ENCODE measurements at places on chromosomes 4 and X.
A peak's percentile ranks its signal among the peaks of the same experiment; 100 is the strongest.

GRCh38 chr4:85399270-85399669, 75.7 kb upstream of the ARHGAP24 start:
- no peak for DNase-seq

GRCh38 chr4:78799551-78800495, 23.7 kb downstream of the BMP2K start:
- DNase-seq = no peak

- DNase-seq = no peak
These were observed 39.2 kb downstream of the BEX3 start for GRCh38 chrX:103415528-103415927.

DNA sequence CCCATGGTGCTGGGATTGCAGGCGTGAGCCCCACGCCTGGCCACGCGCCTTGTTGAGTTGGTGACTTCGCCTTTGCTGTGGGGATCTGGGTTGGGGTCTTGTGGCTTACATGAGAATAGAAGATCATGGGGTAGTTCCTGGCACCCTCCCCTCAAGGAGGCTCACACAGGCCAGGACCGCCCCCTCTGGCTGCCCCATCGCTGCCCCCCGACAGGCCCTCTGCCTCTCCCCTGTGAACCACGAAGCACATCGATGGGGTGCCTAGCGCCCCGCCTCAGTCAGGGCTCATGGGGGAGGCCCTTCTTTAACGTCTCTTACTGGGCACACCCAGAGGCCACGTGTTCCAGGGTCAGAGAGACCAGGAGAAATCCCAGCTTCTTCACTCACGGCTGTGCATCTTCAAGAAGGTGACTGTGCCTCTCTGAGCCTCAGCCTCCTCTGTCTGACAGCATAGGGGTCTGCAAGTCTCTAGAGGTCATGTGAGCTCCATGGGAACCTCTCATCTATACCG, 23.6 kb upstream of the SPON2 start:
- DNase-seq = no peak

GRCh38 chrX:49039598-49040375, 3.4 kb downstream of the TFE3 start:
- peak; percentile 46 for DNase-seq

- no peak for DNase-seq
These were observed 140.9 kb downstream of the STIM2 start for GRCh38 chr4:27001398-27002164.

DNA sequence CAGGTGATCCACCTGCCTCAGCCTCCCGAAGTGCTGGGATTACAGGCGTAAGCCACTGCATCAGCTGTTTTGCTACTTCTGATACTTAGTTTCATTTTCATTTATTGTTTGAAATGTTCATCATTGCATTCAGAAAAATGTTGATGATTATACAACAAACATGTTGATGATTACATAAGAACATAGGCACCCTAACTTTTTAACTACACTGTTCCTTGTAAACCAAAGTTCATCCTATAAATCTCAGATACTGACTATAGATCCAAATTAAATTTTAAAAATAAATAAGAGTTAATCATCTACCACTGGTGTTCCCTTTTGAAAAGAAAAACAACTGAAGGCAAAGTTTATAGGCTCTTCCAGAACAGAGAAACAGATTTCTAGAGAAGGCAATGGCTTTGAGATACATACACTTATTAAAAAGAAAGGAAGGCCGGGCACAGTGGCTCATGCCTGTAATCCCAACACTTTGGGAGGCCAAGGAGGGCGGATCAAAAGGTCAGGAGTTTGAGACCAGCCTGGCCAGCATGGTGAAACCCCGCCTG, 23.4 kb downstream of the TRIM75 start:
- no peak for DNase-seq

DNA sequence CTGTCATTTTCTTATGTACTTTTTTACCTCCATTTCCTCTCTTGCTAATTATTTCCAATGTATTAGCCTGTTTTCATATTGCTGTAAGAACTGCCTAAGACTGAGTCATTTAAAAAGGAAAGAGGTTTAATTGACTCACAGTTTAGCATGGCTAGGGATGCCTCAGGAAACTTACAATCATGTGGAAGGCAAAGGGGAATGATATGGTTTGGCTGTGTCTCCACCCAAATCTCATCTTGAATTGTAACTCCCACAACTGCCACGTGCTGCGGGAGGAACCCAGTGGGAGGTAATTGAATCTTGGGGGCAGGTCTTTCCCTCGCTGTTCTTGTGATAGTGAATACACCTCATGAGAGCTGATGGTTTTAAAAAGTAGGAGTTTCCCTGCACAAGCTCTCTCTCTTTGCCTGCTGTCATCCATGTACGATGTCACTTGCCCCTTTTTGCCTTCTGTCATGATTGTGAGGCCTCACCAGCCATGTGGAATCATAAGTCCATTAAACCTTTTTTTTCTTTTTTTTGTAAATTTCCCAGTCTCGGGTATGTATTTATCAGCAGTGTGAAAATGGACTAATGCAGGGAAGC, 870.0 kb upstream of the INTU start:
- no peak for DNase-seq

- DNase-seq = no peak
These were observed 24.4 kb upstream of the MGST2 start for GRCh38 chr4:139641218-139641617.

DNA sequence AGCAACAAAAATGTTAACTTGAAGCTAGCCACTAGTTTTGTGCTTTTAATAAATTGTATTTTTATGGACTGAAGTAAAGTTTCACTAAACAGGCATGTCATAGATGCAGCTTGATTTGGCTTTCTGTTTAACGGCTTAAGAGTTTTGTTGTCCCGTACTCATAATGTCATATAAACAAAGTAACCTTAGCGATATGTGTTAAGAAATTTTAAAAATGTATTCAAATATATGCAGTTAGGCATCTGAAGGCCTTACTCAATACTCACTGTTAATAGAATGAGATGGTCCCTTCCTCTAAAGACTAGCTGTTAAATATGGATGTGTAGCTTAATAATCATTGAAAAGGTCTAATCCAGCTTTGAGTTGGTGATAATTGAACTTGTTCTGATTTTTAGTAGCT, 1.0 kb upstream of the SCLT1 start:
- DNase-seq = no peak

DNA sequence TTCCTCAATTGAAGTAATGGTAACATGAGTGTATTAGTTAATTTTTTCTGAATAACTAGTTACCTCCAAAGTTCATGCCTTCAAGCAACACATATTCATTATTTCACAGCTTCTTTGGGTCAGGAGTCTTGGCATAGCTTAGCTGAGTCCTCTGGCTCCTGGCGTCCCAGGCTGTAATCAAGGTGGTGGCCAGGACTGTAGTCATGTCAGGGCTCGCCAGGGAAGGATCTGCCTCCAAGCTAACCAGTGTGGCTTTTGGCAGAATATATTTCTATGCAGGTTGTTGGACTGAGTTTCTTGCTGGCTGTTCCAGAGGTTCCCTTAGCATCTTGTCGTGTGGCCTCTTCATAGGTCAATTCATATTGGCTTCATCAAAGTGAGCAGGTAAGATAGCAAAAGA, 10.0 kb upstream of the HS3ST1 start:
- no peak for DNase-seq

GRCh38 chr4:42817913-42818312, 74.6 kb upstream of the GRXCR1 start:
- no peak for DNase-seq

DNA sequence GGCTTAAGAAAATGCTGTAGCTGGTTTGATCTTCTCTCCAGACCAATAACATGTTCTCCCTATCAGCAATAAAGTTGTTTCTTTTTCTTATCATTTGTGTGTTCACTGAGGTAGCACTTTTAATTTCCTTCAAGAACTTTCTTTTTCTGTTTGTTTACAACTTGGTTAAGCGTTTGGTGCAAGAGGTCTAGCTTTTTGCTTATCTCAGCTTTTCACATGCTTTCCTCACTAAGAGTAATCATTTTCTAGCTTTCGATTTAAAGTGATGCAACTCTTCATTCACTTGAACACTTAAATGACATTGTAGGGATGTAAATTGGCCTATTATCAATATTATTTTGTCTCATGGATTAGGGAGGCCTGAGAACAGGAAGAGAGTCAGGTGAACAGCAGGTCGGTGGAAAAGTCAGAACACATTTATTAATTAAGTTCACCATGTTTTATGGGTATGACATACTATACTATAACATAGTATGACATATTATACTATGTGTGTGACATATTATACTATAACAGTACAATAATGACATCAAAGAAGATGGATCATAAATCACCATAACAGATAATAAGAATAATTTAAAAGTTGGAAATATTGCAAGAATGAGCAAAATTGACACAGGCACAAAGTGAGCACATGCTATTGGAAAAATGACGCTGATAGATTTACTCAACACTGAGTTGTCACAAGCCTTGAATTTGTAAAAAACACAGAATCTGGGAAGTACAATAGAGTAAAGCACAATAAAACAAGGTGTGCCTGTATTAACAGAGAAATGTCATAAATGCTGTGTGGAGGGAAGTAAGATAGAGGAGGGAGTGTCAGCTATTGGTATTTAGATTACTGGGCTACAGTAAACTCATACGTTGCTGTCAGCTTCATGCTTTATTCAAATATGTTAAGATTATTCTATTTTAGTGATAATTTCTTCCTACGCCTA, 218.6 kb upstream of the SLC7A11 start:
- no peak for DNase-seq

Data from head of caudate nucleus (tissue), 42 donors.